Smooth muscle cell of bladder (primary cell): ENCODE measurements at places on chromosomes 5 and 9. TPM values are rescaled to one million over a fixed set of nuclear protein-coding genes. Genes with fewer than 3 reads are reported as not detected.

Gene VCP
- 360 and 426 TPM in 2 replicates for total RNA-seq

Gene HSPA9
- 302 and 320 TPM in 2 replicates for total RNA-seq

Gene INSYN2B
- total RNA-seq = 3.1 and 3.8 TPM in 2 replicates

Gene CATSPER3
- 0.09 and 0.14 TPM in 2 replicates for total RNA-seq

Gene GABRB2
- total RNA-seq = under 0.01 TPM in 1 of 2 replicates, not detected in the other
